ENCODE measurements at places on chromosomes 16 and 17. TPM values are rescaled to one million over a fixed set of nuclear protein-coding genes. Genes with fewer than 3 reads are reported as not detected.
A peak's percentile ranks its signal among the peaks of the same experiment; 100 is the strongest.

Gene SLC16A11
- 1.4 TPM for total RNA-seq

Gene KRT36
- total RNA-seq = not detected

Gene RNF227
- total RNA-seq = 2.3 TPM

Gene NHERF2
- 8.4 TPM for total RNA-seq

Gene UMOD
- total RNA-seq = 0.11 TPM

Gene USP10
- 124 TPM for total RNA-seq

Gene EVI2A
- not detected for total RNA-seq

GRCh38 chr16:27687605-27688004, 137.7 kb downstream of the KATNIP start:
- no peak overlapping the region for H3K27ac ChIP-seq
- no peaks in the 10 kb centered on the region for H3K4me1 ChIP-seq
- H3K27me3 ChIP-seq = no peaks in the 10 kb centered on the region
- DNase-seq = no peak
- peaks cover 3% of the 10 kb centered on the region for H3K36me3 ChIP-seq
- H3K4me3 ChIP-seq = no peak overlapping the region

- DNase-seq = peak; percentile 87
- H3K27me3 ChIP-seq = peaks cover 56% of the 10 kb centered on the region
- peak within 1 kb of the TSS; percentile 71 for H3K4me3 ChIP-seq
- no peaks in the 10 kb centered on the region for H3K36me3 ChIP-seq
- no peak within 1 kb of the TSS for H3K27ac ChIP-seq
Observed at GRCh38 chr17:76868176-76868668, at the start of gene MGAT5B. MGAT5B (plus strand) TSS chr17:76868404; CDS start chr17:76869030, 626 bp downstream.

DNA sequence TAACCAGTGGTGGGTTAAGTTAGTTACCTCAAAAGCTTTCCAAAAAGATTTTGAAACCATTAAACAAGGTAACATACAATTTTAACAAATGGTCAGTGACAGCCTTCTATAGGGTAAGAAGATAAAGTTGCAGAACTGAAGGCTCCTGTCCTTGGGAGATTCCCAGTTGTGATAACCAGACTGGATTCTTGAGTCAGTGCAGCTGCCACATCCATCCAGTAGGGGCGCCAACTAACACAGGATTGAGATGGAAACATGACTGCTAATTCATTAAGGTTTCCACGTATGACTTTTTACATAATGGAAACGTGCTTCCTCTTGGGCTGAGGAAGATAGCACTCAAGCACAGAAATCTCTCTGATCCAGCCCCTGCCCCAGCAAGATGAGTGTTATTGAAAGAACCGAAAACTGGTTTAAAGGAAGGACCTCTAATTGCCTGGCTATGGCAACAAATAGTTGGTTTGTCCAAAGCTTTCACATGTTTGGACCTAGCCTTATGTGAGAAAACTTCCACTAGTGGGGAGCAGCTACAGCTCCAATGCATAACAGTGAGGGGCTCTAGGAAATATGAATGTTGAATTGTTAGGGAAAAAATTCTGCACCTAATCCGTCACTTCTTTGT, 269.8 kb upstream of the MYOCD start:
- no peaks in the 10 kb centered on the region for H3K4me1 ChIP-seq
- H3K27ac ChIP-seq = no peak overlapping the region
- DNase-seq = no peak
- H3K27me3 ChIP-seq = no peaks in the 10 kb centered on the region
- H3K36me3 ChIP-seq = peaks cover 3% of the 10 kb centered on the region

DNA sequence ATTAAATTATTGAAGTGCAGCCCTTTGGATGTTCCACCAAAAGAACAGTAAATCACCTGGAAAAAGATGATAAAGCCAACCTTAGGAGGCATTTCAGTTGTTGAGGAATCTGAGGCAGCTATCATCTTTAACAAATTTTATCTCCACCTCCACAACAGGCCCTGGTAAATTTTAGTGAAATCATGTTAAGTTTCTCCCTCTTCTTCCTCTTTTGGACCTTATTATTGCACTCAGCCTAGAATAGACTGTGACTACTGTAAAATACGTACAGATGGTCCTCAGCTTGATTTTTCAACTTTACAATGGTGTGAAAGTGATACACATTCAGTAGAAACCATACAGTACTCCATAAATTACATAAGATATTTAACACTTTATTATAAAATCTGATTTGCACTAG, 90.3 kb downstream of the USP32 start:
- no peak for DNase-seq
- no peak overlapping the region for H3K27ac ChIP-seq
- no peak overlapping the region for H3K4me3 ChIP-seq
- no peaks in the 10 kb centered on the region for H3K27me3 ChIP-seq
- H3K36me3 ChIP-seq = peaks cover under 1% of the 10 kb centered on the region

GRCh38 chr16:72098936-72099335, 5.3 kb downstream of the DHX38 start:
- H3K27ac ChIP-seq = no peak overlapping the region
- H3K27me3 ChIP-seq = no peaks in the 10 kb centered on the region
- peaks cover 26% of the 10 kb centered on the region for H3K36me3 ChIP-seq
- DNase-seq = no peak
- H3K4me3 ChIP-seq = no peak overlapping the region

DNA sequence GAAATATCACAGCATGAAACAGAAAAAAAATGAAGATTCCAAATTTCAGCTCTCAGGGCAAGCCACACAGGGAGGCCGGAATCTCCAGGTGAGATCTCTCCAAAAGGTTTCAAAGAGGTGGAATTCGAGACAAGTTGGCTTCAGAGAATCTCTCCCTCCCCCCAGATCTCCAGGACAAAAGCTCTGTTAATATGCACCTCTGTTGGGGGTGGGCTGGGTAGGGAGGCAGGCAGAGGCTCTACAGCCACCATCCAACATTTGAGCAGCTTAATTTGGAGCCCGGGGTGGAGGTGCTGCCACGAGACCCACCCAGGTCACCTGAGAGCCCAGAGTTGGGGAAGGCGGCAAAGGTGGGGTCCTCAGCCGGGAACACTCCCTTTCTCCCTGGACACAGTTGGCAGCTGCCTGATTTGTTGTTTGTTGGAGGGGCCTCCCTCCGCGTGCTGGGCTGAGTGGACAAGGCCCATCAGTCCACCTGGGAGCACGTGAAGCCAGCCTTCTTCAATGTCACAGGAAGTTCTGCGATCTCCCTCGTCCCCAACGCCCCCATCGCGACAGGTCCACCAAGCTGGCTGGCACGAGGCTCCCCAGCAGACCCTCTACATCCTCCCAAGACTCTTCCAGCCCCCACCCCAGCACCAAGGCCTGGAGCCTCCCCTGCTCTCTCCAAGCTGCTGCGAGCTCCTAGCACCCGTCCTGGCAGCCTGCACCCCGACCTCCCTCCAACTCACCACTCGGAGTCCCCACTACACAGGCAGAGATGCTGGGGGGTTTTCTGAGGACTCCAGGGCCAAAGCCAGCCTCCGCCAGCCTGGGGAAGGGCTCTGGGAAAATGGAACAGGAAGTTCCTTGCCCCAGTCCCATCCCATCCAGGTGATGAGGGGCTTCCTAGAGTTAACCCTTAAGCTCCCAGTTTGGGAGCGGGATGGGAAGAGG, at the start of gene ZSCAN10:
ZSCAN10 (minus strand) TSS at position 836 of the 936 bp plus-strand sequence. CDS start 6,357 bp downstream, outside the sequence.
- no peaks in the 10 kb centered on the region for H3K36me3 ChIP-seq
- H3K27me3 ChIP-seq = peaks cover 50% of the 10 kb centered on the region
- H3K4me1 ChIP-seq = peaks cover 1% of the 10 kb centered on the region
- no peak for DNase-seq
